Liver (tissue), 10 donors: ENCODE measurements at places on chromosomes 2 and 18. TPM values are rescaled to one million over a fixed set of nuclear protein-coding genes. Genes with fewer than 3 reads are reported as not detected.

The PKDCC gene
- total RNA-seq: 76.0 TPM

The BCL11A gene
- 8.5 TPM for total RNA-seq

The FAM228B gene
- 4.1 TPM for total RNA-seq

The DCC gene
- total RNA-seq: not detected

The TRAPPC8 gene
- total RNA-seq: 38.8 TPM

The POTEE gene
- not detected for total RNA-seq

The SKA1 gene
- total RNA-seq: 0.08 TPM

The PAIP2B gene
- 28.6 TPM for total RNA-seq

The MEIS1 gene
- total RNA-seq: 8.6 TPM

The MC5R gene
- total RNA-seq: not detected

The LIPT1 gene
- 4.8 TPM for total RNA-seq

The NT5DC4 gene
- 1.2 TPM for total RNA-seq

The CHRNG gene
- not detected for total RNA-seq

The DCDC2C gene
- total RNA-seq: not detected

The FOXI3 gene
- total RNA-seq: not detected

The RAB6C gene
- not detected for total RNA-seq

The TRIM43 gene
- not detected for total RNA-seq

The C2orf66 gene
- total RNA-seq: not detected

The RAX gene
- not detected for total RNA-seq

The BMP10 gene
- total RNA-seq: 8.0 TPM

The SMYD1 gene
- not detected for total RNA-seq

The FBLN7 gene
- 2.1 TPM for total RNA-seq

The TCF23 gene
- total RNA-seq: 0.05 TPM

The PROM2 gene
- 0.19 TPM for total RNA-seq

The SPP2 gene
- 76.7 TPM for total RNA-seq

The LIMS4 gene
- total RNA-seq: not detected

The POTEI gene
- total RNA-seq: not detected

The LIMS2 gene
- 15.6 TPM for total RNA-seq

The SLC5A7 gene
- total RNA-seq: under 0.01 TPM

The SLC23A3 gene
- 0.23 TPM for total RNA-seq

The GCFC2 gene
- total RNA-seq: 18.2 TPM

The ATOH8 gene
- total RNA-seq: 37.7 TPM

The ATRAID gene
- total RNA-seq: 48.6 TPM

The SERPINB12 gene
- total RNA-seq: not detected

The KIAA2012 gene
- total RNA-seq: under 0.01 TPM

The VIT gene
- total RNA-seq: 0.09 TPM

The IL37 gene
- total RNA-seq: not detected
